Right renal pelvis (tissue), 4 donors: ENCODE measurements at places on chromosomes 2 and 18. TPM values are rescaled to one million over a fixed set of nuclear protein-coding genes. Genes with fewer than 3 reads are reported as not detected.

DNA sequence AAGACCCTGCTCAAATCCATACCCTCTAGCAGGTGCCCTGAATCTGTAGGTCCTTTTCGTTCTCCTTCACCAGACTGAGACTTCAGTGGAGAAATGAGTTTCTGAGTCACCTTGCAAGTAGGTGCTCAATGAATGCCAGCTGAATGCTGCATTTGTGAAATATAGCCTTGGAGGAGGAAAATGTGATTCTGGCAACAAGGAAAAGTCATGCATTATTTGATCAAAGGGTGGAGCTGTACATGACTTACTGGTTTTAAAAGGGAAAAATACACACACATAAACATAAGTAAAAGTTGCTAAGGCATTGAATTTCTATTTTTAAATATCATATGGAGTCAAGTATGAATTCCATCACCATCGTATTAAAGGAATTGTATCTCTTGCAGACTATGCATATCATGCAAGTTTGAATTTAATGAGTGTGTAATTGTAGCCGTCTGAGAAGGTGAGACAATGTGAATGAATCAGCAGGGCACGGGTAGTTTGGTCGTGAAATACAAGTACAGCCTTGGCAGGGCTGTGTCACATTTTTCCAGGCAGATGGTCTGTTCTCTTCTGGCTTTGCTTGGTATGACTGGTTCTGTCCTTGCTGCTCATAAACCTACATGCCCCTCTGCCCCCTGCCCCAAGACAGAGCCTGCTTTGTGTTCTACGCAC is 160.8 kb downstream of the COL6A3 start:
- DNase-seq, result no peak

AFG3L2 gene
- 66.5 TPM for polyA plus RNA-seq

DNA sequence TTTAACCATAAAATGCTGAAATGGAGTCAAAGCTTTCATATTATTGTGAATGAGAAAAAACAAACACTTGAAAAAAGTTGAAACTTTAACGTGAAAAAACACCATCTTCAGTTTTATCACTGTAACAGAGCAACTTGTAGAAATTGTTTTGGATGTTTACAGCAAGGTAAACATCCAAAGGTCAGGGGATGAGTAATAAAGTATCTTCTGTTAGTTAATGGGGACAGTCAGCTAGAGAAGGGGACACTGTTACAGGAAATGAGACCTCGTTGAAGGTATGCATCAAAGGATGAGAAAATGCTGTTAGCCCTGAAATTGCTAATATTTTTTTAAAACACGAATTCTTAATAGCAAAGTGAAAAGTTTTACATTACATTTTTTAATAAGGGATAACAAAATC is 2.9 kb downstream of the RHBDD1 start:
- DNase-seq, result no peak

DNA sequence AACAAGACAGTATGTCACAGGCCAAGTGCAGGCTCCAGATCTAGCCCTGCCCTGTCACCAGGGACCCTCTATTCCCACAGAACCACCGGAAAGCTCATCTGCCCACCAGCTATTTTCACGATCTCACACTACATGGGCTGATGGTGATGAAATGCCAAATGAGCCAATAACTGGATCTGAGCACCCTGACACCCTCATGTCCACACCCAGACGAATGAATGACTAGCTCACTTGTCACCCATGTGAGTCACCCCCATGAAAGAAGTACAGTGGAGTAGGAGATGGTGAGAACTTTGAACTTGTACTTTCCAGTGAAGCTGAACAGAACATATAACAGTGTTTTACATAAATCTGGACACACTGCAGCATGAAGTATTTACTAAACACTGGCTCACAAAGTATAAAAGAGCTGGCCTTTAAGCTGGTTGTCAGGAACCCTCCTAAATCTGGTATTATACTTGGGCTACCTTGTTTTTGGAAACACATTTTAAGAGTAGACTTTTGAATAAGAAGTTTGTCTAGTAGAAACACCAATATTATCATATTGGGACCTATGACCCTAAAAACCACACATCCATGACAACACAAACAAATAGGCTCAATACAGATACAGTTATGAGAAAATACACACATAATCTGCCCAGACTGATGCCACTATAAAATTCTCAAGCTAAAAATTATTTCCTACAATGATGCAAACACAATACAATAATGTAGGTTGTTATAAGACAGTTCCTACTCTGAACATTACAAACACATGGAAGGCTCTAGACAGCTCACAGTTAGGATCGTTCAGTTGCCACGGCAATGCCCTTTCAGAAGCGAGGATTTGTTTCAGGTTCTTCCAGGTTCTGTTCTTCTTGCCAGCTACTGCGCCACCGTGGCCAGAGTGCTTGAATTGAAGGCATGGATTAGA is 19.0 kb downstream of the INO80C start:
- no peak for DNase-seq

CDH20 gene
- 4.3 TPM for polyA plus RNA-seq

DNA sequence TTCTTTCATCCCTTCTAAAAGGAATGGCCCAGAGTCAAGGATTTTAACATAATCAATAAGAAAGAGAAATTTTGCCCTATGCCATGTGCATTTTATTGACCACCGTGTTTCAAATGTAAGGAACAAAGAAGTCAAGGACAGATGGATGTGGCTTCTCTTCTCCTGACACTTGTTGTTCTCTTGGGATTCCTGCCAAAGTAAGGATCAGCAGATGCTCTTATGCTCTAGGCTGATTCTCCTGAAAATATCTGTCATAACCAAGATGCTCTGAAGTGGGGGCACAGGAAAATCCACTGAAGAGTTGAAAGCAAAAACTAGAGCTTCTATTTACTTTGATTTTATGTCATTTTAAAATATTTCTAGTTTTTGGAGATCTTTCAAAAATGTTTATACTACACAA is 72.9 kb upstream of the SYT4 start:
- no peak for DNase-seq

- DNase-seq, result no peak
Observed at GRCh38 chr2:107932979-107933378, 53.3 kb upstream of the SLC5A7 start.

GRCh38 chr18:10074110-10074509 is 160.3 kb downstream of the VAPA start:
- no peak for DNase-seq

DNA sequence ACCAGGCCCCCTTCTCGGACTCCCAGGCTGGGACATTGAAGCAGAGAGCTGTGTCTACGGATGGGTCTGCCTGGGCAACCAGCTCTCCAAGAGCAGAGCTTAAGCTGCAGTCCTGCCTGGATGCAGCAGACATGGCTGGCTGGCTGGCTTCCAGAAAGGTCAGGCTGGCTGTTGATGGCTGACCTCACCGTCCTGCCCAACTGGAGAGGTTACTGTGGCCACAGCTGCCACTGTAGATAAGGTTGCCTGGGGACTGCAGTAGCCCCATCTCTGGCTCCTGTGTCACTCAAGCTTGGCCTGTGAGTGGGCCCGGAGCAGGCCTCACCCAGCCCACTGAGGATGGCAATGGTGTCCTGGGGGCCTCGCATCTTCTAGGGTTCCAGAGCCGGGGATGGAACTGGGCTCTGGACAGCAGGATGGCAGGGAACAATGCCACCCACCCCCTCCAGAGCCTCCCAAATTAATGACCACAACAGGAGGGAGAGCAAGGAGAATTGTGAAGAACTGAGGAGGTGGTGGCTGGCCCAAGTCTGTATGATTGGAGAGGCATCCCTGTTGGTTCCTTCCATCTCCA is 37.0 kb upstream of the FOSL2 start:
- DNase-seq, result no peak

- no peak for DNase-seq
Observed at GRCh38 chr2:241421330-241421729, 65.2 kb downstream of the FARP2 start.

SP140 gene
- polyA plus RNA-seq, result 0.75 TPM

RBMS1 gene
- 122 TPM for polyA plus RNA-seq

GRCh38 chr2:70937866-70938585 is 2.3 kb downstream of the ATP6V1B1 start:
- no peak for DNase-seq

DNA sequence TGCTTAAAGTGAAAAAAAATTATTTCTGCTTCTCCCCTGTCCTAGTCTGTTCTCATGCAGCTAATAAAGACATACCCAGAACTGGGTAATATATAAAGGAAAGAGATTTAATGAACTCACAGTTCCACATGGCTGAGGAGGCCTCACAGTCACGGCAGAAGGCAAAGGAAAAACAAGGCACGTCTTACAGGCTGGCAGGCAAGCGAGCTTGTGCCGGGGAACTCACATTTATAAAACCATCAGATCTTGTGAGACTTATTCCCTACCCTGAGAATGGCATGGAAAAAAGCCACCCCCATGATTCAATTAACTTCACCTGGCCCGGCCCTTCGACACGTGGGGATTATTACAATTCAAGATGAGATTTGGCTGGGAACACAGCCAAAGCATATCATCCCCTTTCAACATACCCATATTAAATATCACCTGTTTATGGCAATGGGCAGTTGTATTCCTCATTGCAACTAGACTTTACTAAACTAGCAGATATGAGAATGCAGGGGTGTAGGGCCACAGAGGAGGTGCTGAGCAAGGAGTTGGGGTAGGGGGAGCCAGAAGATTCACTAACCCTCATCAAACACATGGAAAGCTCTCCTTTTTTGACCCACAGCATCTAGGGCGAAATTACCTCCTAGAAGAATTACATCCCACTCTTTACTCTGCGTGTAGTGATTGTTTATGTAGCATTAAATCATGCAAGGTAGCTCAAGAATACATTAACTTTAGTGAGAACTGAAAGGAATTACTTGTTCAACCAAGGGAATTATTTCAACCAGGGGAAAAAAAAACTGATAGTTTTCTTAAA is 183.3 kb upstream of the DOK6 start:
- DNase-seq, result no peak

DNA sequence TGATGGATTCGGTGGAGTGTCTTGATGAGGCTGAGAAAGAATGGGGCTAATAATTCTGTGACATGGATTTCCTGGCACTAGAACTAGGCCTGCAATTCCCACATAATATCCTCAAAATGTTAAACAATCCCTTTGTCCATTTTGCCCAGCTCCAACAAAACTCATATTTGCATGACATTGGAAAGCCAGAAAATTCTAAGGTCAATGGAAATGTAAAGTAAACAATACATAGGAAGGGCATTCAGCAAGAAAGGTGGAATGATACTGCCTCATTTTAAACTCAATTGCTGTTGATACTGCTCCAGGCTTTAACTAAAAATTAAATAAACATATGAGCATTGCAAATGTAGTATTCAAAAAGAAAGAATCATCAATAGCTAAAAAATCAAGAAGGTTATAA is 434.8 kb upstream of the SLC8A1 start:
- no peak for DNase-seq

DNA sequence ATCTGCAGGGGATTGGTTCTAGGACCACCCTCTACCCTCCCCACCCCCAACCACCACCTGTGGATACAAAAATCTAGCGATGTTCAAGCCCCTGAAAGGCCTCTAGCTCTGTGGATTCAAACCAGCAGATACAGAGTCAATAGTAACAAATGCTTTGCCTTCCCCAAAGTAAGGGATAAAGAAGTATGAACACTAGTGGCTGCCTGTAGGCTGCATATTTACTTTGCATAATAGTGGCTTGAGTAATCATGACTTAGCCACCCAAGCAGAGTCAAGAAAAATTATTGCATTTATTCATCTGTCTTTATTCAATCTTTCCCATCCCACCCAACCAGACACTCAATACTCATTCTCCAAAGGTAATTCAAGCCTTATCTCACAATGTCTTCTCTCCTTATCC is 43.8 kb downstream of the SOCS6 start:
- no peak for DNase-seq
